Epithelial cell of proximal tubule (primary cell): ENCODE measurements at places on chromosomes 6 and 20. TPM values are rescaled to one million over a fixed set of nuclear protein-coding genes. Genes with fewer than 3 reads are reported as not detected.

DNA sequence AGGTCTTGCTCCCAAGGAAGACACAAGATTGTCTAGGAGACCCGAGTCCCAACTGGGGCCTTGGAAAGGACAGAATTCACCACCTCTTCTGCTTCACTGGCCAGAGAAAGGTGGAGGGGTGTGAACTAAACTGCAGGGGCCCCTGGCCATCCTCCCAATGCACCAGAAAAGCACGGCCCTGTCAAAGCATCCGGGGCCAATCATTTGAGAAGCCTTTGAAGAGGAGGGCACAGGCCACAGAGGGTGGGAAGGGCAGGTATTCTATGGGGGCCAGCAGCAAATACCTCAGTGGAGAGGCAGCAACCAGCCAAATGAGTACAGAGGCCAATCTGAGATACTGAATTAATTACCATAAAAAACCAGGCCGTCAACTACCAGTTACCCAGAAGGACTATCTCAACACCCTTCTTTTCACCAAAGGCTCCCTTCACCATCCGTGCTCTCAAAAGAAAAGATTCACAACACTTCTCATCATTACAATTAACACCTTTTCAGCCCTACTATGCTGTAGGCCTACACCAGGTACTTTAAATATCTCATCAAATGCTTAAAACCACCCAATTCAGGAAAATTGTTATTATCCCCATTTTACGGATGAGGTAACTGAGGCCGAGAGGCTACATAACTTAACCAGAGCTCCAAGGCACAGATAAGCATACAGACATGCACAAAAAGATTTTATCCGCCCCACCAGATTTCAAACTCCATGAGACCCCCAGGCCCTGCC is 50.7 kb downstream of the TRERF1 start:
- DNase-seq = no peak

DNA sequence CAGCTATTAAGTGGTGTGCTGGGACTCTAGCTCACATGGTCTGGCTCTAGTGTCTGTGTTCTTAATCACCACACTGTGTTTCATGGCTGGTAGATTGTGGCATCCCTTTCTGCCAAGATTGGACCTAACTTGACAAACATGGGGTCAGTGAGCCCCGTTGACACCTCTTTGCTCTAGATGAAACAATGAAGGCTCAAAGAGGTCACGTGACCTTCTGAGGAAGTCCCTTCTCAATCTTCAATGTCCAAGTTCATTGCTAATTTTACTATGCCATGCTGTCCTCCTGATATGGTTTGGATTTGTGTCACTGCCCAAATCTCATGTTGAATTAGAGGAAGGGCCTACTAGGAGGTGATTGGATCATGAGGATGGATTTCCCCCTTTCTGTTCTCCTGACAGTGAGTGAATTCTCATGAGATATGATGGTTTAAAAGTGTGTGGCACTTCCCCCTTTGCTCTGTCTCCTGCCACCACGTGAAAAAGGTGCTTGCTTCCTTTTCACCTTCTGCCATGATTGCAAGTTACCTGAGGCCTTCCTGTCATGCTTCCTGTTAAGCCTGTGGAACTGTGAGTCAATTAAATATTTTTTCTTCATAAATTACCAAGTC is 177.8 kb upstream of the MYLIP start:
- DNase-seq = no peak

Gene DZANK1
- total RNA-seq = 1.3 and 1.4 TPM in 2 replicates

DNA sequence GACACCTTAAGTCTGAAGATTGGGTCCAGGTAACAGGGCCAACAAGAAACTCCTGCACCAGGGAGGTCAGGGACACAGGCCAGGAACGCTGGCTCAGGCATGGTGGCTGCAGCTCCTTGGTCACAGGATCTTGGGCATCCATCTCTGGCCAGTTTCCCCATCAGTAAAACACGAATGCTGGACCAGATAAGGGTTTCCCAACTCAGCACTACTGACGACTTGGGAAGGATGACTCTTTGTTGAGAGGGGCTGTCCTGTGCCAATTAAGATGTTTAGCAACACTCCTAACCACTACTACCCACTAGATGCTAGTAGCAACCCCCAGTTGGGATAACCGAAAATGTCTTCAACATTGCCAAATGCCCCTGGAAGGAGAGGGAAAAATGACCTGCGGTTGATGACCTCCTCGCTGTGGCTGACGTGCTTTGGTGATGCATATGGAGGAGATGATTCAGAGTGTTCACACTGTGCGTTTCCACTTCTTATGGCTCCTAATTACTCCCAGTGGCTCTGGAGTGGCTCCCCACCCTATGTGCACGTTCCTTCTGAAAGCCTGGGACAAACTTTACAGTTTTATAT is 261.9 kb downstream of the CDH26 start:
- DNase-seq = no peak

Gene PLN
- total RNA-seq = not detected in 2 replicates

Gene ZNF341
- 2.1 and 2.5 TPM in 2 replicates for total RNA-seq

Gene PTPRK
- 41.5 and 42.5 TPM in 2 replicates for total RNA-seq

Gene HLA-G
- 0.46 and 0.94 TPM in 2 replicates for total RNA-seq
